ENCODE measurements at places on chromosomes 3 and 15. TPM values are rescaled to one million over a fixed set of nuclear protein-coding genes. Genes with fewer than 3 reads are reported as not detected.

GOLGA6L7 gene
- total RNA-seq = not detected

GATA2 gene
- total RNA-seq = 0.32 TPM

ZNF660 gene
- total RNA-seq = 0.29 TPM

AGBL1 gene
- not detected for total RNA-seq

TUBGCP5 gene
- total RNA-seq = 18.2 TPM

IFT122 gene
- 19.2 TPM for total RNA-seq

TRPM1 gene
- not detected for total RNA-seq

TGM5 gene
- 0.20 TPM for total RNA-seq

IQCF5 gene
- not detected for total RNA-seq

Measured in T-helper 1 cell treated with Interleukin-12 subunit alpha and Interleukin-12 subunit beta and Interleukin-4 antibody, amounts not matched to agents 30 ng/mL and 1 ng/mL, for 36 hours (primary cell).